Liver (tissue), 10 donors: ENCODE measurements at places on chromosomes 13 and 19. TPM values are rescaled to one million over a fixed set of nuclear protein-coding genes. Genes with fewer than 3 reads are reported as not detected.

Gene FFAR3
- not detected for polyA plus RNA-seq

GRCh38 chr13:27006519-27007161 lies 165.0 kb downstream of the USP12 start:
- no peak for DNase-seq
- H3K4me1 ChIP-seq: peaks cover 4% of the 10 kb centered on the region
- no peaks in the 10 kb centered on the region for H3K36me3 ChIP-seq
- H3K27me3 ChIP-seq: no peaks in the 10 kb centered on the region
- peak overlapping the region; percentile 45 for H3K4me3 ChIP-seq

Gene FARSA
- 34.7 TPM for polyA plus RNA-seq

GRCh38 chr19:40305403-40305802 lies 20.3 kb upstream of the AKT2 start:
- no peak overlapping the region for H3K4me3 ChIP-seq
- no peaks in the 10 kb centered on the region for H3K27me3 ChIP-seq
- H3K36me3 ChIP-seq: no peaks in the 10 kb centered on the region
- peak; percentile 77 for DNase-seq
- peaks cover 12% of the 10 kb centered on the region for H3K4me1 ChIP-seq
- H3K27ac ChIP-seq: no peak overlapping the region

GRCh38 chr19:56670961-56671612 lies 470 bp downstream of the ZNF835 start:
- no peak overlapping the region for H3K27ac ChIP-seq
- H3K4me3 ChIP-seq: peak overlapping the region; percentile 64
- DNase-seq: no peak
- H3K36me3 ChIP-seq: no peaks in the 10 kb centered on the region
- H3K27me3 ChIP-seq: no peaks in the 10 kb centered on the region
- peaks cover 11% of the 10 kb centered on the region for H3K4me1 ChIP-seq

DNA sequence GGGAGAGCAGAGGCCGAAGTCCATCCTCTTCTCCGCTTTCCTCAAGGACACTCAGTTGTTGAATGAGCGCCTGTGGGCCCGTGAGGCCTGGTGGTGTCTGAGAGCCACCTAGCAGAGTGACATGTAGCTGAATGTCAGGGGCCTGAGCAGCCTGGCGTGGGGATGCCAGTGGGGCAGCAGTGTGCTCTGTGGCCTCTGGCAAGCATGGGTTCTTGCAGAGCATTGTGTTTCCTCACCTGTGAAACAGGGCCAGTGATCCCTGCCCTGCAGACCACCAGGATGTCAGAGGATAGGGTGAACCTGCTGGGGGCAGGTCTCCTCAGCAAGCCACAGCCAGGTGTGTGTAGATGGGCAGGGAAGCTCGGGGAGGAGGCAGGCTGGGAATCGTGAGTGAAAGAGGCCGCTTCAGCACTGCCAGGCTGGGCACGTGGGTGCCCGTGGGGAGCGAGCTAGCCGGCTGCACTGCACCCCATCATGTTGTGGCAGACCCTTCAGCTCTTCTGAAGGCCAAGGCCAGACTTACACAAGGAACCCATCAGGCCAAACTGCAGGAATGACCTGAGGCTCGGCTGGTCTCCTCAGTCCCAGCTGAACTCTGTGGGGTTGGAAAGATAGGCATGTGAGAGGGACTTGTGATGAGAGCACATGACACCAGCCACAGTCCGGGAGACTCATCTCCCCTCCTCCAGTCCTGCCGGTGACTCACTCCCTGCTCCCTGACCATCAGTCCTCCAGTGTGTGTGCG lies 5.0 kb downstream of the PPP1R37 start:
- no peak for DNase-seq
- H3K36me3 ChIP-seq: no peaks in the 10 kb centered on the region
- H3K4me1 ChIP-seq: peaks cover 64% of the 10 kb centered on the region
- no peak overlapping the region for H3K27ac ChIP-seq
- no peaks in the 10 kb centered on the region for H3K27me3 ChIP-seq
- no peak overlapping the region for H3K4me3 ChIP-seq

DNA sequence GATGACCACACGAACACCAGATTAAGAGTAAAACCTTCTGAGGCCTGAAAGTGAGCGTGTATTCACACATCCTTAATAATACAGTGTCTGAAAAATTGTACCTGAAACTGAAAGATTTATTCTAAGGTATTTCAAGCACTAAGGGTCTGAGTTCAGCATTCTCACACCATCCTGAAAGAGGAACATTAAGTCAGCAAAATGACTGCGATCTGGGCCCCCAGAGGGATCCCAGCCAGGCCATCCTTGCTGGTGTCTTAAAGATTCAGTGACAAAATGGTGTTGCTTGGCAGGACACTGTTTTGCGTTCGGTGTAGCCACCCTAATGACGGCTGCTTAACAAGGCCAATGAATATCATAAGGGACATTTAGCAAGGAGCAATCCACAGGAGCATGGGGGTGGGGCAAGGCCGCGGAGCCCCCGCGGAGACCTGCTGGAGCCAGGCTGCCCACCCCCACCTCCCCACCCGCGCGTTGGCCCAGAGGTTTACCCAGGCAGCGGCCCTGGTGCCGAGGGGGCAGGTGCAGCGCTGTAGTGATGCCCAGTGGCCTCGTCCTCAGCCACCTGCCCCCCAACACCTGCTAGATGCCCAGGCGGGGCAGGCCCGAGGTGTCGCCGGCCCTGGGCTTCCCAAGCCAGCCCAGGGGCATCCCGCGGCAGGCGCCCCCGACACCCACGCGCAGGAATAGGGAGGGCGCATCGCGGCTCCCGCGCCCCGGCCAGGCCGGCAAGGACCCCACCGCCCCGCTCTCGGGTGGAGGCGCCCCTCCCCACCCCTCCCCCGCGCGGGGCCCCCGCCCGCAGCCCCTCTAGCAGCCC lies 742 bp downstream of the NALCN start:
- peaks cover 13% of the 10 kb centered on the region for H3K4me1 ChIP-seq
- no peak overlapping the region for H3K27ac ChIP-seq
- no peak overlapping the region for H3K4me3 ChIP-seq
- H3K27me3 ChIP-seq: no peaks in the 10 kb centered on the region
- DNase-seq: no peak

- no peak overlapping the region for H3K4me3 ChIP-seq
- no peaks in the 10 kb centered on the region for H3K4me1 ChIP-seq
- no peak overlapping the region for H3K27ac ChIP-seq
These were observed 194.6 kb downstream of the POSTN start for GRCh38 chr13:37403776-37404527.

DNA sequence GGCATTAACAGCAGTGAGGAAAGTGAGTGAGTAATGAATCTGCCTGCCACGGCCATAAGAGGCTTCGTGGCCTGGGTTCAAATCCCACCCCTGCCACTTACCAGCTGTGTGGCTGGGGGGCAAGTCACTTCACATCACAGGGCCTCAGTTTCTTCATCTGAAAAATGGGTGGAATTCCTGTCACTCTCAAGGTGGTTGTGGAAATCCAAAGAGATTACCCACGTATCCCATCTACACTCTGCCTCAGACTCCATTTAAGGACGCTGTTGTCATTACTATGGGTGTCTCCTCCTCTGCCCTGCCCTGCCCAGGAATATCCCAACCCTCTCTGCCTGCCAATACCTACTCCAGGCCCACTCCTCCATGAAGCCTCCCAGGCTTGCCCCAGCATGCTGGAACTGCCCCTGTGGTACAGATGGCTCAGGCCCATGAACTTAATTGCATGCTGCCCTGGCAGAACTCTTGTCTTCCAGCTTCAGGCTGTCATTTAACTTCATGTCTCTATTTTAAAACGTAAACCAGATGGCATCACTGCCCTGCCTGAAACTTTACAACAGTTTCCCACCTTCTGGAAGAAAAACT lies 3.1 kb downstream of the GIPC1 start:
- no peak overlapping the region for H3K4me3 ChIP-seq
- peaks cover 6% of the 10 kb centered on the region for H3K36me3 ChIP-seq
- no peak for DNase-seq
- H3K27ac ChIP-seq: no peak overlapping the region

Gene AXL
- 4.3 TPM for polyA plus RNA-seq

Gene OR10H1
- polyA plus RNA-seq: not detected

Gene EHD2
- polyA plus RNA-seq: 7.9 TPM

GRCh38 chr13:49746111-49746510 lies 46.4 kb downstream of the KPNA3 start:
- H3K27me3 ChIP-seq: no peaks in the 10 kb centered on the region
- no peak overlapping the region for H3K27ac ChIP-seq
- no peak for DNase-seq
- H3K36me3 ChIP-seq: no peaks in the 10 kb centered on the region

GRCh38 chr13:43516401-43516833 lies 270.4 kb downstream of the ENOX1 start:
- H3K36me3 ChIP-seq: no peaks in the 10 kb centered on the region
- H3K4me1 ChIP-seq: peaks cover 5% of the 10 kb centered on the region

- H3K27ac ChIP-seq: no peak overlapping the region
- no peaks in the 10 kb centered on the region for H3K36me3 ChIP-seq
- H3K4me3 ChIP-seq: no peak overlapping the region
These were observed 764.2 kb downstream of the DIAPH3 start for GRCh38 chr13:59399513-59399912.

DNA sequence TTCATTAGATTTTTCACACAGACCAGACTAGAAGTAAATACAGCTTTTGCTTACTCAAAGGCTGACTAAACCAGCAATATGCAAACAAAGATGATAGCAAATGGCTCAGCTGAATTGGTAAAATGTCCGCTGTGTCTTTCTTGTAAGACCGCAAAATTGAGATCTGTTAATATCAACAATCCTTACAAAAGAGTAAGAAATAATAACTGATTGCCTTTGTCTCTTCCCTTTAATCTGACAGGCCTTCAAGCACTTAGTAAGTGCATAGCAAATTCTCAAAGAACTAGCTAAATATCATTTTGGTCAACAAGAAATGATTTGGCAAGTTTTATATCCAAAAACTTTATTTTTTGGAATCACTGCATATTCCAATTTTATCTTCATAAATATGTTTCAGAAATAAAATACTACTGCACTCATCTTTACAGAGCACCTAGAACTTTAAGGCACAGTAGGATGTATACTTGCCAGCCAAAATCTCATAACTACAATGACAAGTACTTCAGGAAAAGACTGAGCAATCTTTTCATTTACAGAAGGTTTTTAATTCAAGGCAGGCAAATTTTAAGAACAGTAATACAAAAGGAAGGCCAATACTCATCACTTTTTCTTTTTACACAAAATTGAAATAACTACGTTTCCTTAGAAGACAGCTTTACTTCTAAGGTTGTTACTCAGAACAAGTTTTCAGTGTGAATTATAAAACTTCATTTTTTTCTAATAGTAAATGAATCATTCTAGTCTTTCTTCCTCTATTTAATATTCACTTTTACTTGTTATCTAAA lies 1.1 kb downstream of the ELF1 start:
- H3K27me3 ChIP-seq: no peaks in the 10 kb centered on the region
- H3K4me3 ChIP-seq: no peak overlapping the region
- H3K36me3 ChIP-seq: no peaks in the 10 kb centered on the region
- peaks cover 21% of the 10 kb centered on the region for H3K4me1 ChIP-seq

DNA sequence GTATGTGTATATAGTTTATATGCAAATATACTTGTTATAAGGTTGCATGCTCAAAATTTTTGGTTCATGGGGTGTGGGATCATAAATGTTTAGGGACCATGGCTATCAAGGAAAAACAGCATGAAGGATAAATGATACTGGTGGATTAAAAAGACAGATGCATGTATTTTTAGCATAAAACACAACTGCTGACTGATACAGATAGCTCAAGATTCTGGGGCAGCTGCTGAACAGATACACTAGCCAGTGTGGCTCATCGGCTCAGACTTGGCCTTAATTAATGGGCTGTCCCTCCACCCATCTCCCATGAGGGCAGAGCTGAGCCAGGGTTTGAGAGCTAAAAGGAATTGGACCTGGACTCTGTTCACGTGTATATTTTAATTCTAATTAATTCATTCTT lies 11.4 kb downstream of the ALOX5AP start:
- no peaks in the 10 kb centered on the region for H3K27me3 ChIP-seq
- peaks cover 14% of the 10 kb centered on the region for H3K4me1 ChIP-seq
- DNase-seq: no peak
- no peak overlapping the region for H3K4me3 ChIP-seq

GRCh38 chr19:756236-756635 lies 5.3 kb downstream of the MISP start:
- DNase-seq: no peak
- no peaks in the 10 kb centered on the region for H3K36me3 ChIP-seq
- no peaks in the 10 kb centered on the region for H3K27me3 ChIP-seq
- no peaks in the 10 kb centered on the region for H3K4me1 ChIP-seq

DNA sequence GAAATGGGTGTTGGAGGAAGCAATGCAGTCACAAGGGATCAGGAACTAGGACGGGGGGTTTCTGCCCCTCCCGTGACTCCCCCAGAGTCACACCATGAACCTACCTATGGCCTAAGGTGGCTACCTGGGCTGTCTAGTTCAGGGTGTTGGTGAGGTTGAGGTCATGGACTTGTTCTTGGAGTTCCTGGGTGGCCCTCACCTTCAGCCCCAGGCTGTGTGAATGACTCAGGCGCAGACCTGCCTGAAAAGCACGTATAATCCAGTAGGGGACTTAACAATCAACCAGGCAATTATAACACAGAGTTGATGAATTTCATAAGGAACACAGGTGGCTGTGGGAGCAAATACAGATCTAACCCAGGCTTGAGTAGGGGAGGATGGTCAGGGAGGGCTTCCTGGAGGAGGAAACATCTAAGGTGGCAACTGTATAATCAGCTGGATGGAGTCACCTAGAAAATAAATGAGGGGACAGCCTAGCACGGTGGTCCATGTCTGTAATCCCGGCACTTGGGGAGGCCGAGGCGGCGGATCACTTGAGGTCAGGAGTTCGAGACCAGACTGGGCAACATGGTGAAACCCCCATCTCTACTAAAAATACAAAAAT lies 25.6 kb upstream of the ADGRE1 start:
- no peaks in the 10 kb centered on the region for H3K4me1 ChIP-seq
- H3K27me3 ChIP-seq: no peaks in the 10 kb centered on the region
- no peaks in the 10 kb centered on the region for H3K36me3 ChIP-seq

- H3K36me3 ChIP-seq: no peaks in the 10 kb centered on the region
- no peak for DNase-seq
- peaks cover 6% of the 10 kb centered on the region for H3K27me3 ChIP-seq
- H3K4me1 ChIP-seq: peaks cover 11% of the 10 kb centered on the region
- no peak overlapping the region for H3K27ac ChIP-seq
These were observed 6.5 kb downstream of the NPAS1 start for GRCh38 chr19:47026156-47026555.

Gene PSG2
- not detected for polyA plus RNA-seq

DNA sequence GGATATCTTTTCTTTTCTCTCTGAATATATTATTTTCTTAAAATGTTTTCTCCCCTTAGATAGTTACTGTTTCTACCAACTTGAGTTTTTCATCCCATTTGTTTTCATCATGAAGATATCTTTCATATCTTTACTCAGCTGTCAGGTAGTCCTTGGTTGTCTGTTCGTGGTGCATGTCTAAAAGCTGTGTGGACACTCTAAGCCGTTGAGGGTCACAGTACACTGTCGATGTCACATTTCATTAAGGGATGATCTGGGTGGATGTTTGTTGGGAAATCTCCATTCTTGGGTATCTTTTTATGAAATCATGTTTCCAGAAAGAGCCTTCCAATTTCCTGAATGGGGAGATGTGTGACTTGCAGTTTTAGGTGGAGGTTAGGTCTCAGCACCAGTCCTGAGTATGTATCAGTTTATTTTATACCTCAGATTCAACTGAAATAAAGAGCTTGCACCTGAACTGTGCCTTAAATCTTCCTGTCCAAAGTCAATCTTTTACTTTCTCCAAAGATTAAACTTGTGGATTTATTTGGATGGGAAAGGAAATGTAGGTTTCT lies 23.2 kb downstream of the ZMYM2 start:
- no peak overlapping the region for H3K27ac ChIP-seq
- no peaks in the 10 kb centered on the region for H3K27me3 ChIP-seq
- no peak overlapping the region for H3K4me3 ChIP-seq
- no peak for DNase-seq
- no peaks in the 10 kb centered on the region for H3K4me1 ChIP-seq

Gene TNFSF13B
- 3.4 TPM for polyA plus RNA-seq

Gene DZIP1
- 0.73 TPM for polyA plus RNA-seq

Gene MPV17L2
- polyA plus RNA-seq: 16.1 TPM

Gene NLRP12
- 0.10 TPM for polyA plus RNA-seq
